Peyer's patch (tissue), 4 donors: ENCODE measurements at places on chromosomes 2 and 18. TPM values are rescaled to one million over a fixed set of nuclear protein-coding genes. Genes with fewer than 3 reads are reported as not detected.

The HOXD9 gene
- 0.70 TPM for total RNA-seq

The DUSP2 gene
- total RNA-seq: 2.7 TPM

The STPG4 gene
- not detected for total RNA-seq

The RAB6D gene
- total RNA-seq: not detected

The UBE2F gene
- total RNA-seq: 67.7 TPM

The SCTR gene
- not detected for total RNA-seq

DNA sequence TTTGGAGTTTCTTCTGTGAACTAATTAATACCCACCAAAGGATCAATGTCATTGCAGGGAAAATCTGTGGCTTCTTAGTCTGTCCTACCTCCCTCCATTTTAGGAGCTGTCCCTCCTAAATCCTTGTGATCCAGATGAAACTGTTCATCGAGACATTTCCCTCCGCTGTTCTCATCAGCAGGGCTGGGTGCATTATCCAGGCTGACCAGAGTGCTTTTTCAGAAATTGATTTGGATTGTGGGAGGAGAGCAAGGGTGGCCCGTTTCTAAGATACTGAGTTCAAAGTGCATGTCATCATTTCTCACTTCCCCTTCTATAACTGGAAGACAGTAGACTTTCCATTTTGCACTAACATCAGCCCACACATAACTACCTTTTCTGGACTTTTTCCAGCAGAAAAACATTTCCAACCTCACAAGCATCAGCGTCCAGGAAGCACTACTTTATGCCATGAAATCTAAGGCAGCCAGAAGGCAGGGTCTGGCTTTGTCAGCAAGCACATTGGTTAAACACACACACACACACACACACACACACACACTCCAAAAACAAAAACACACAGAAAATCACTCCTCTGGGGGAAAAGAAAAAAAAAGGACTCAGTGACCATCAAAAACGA is 94.1 kb downstream of the ANKRD44 start:
- DNase-seq: no peak

DNA sequence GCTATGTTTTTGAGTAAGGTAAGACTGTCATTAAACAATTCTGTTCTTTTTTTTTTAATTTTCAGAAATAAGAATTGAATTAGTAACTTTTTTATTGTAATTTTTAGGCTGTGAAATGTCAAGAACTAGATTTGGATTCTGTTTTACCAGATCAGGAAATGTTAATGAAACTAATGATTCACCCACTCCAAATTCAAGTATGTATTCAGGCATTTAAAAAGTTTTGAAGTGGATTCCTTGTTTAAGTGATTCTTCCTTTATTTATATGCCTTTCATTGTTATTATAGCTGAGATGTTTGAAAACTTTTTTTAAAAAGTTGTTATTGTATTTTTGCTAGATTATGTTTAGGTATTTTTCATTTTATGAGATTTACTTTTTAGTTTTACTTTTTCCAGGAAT is 96.7 kb downstream of the UBR3 start:
- DNase-seq: no peak

- no peak for DNase-seq
Measured at GRCh38 chr18:50193796-50194630, 934 bp downstream of the MYO5B start.

- no peak for DNase-seq
Measured at GRCh38 chr18:35564795-35565453, 16.6 kb upstream of the GALNT1 start.

DNA sequence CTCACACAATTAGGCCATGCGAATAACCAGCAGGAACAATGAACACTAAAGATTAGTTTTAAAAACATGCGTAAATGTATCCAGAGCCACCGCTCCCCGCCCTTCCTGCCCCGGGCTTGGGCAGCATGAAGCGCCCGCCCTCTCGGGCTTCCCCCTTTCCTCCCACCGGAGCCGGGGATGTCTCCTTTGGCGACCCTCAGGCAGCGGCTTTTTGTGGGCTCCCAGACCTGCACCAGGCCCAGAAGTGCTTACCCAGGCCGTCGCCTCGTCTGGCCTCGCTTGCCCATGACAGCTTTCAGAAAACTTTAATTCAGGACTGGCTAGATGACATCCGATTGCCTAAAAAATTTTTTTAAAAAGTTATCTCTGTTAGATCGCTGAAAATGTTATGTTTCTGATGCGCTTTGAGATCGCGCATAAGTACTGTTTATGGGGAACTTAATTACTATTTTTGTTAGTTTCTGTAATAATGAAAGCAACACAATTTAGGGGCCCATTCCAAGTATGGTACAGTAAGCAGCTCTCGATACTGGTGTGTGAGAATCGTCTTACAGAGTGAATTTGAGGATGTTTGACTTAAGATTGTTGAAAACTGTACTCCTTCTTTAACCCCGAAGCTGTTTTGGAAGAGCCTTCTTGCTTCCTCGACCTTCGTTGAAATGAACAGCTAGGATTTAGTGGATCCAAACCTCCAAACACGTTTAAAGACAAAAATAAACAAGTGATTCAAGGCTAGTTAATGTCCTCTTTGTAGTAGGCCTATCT is 1.1 kb downstream of the MAP3K20 start:
- DNase-seq: peak; percentile 21

DNA sequence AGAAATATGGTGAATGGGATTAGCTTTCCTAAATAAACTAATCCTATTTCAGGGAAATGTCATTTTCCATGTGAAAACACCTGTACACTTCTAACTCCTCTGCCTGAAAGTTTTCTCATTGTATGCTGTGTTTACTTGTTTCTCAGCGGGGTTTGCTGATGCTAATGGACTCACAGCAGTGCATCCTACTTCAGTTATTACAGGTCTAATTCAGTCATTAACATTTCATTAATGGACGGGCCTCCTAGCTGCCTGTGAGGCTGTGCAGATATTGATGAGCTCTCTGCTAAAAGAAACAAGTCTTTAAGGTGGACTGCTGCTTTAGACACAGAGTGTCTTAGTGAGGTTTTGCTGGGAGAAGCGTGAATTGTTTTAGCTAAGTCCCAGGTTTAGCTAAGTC is 1342.0 kb upstream of the ZEB2 start:
- no peak for DNase-seq

GRCh38 chr2:46171411-46171953 is 125.7 kb upstream of the EPAS1 start:
- no peak for DNase-seq

GRCh38 chr2:165567273-165567672 is 97.8 kb downstream of the CSRNP3 start:
- DNase-seq: no peak

DNA sequence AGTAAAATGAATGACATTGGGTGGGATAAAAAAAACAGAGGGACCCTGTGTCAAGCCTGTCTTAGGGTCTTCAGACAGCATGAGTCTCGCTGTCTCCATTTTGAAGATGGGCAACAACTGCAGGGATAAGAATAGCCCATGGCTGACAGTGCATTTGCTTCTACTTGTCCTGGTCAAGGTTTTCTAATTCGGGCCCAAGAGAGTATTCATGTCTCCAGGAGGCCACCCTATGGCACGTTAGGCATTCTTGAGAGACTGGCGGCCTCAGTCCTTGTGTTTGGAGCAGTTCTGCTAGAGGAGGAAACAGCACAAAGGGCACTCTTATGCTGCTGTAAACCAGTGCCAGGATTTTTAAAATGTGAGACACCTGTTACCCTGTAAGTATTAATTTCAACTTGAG is 9.5 kb upstream of the MYL1 start:
- DNase-seq: no peak

GRCh38 chr2:59184276-59185020 is 943.3 kb upstream of the FANCL start:
- DNase-seq: no peak

DNA sequence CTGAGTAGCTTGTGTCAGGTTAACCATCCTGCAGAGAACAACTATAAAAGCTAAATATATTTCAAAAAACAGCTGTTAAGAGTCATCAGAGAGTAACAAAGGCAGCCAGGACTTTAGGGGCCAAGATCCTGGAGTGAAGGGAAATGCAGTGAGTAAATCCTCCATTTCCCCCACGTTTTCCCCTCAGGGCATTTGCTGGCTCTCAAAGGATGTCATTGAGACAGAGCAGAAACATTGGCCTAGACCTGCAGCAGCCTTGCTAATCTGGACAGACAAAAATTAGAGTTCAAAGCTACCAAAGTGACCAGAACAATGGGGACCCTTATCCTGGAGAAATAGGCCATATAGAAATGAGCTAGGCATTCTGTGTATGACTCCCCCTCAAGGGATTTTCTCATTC is 21.1 kb upstream of the KLHL29 start:
- DNase-seq: no peak

GRCh38 chr2:79758749-79759282 is 246.0 kb downstream of the CTNNA2 start:
- no peak for DNase-seq

- DNase-seq: no peak
Measured at GRCh38 chr2:31992025-31992579, 18.7 kb downstream of the MEMO1 start.

GRCh38 chr18:55547705-55548056 is 40.3 kb downstream of the TCF4 start:
- DNase-seq: no peak

GRCh38 chr2:46062637-46063412 is 234.4 kb upstream of the EPAS1 start:
- no peak for DNase-seq
